ENCODE measurements at places on chromosomes 13 and 19.

GRCh38 chr13:86974995-86975328 lies 696.2 kb upstream of the SLITRK5 start:
- DNase-seq: no peak

DNA sequence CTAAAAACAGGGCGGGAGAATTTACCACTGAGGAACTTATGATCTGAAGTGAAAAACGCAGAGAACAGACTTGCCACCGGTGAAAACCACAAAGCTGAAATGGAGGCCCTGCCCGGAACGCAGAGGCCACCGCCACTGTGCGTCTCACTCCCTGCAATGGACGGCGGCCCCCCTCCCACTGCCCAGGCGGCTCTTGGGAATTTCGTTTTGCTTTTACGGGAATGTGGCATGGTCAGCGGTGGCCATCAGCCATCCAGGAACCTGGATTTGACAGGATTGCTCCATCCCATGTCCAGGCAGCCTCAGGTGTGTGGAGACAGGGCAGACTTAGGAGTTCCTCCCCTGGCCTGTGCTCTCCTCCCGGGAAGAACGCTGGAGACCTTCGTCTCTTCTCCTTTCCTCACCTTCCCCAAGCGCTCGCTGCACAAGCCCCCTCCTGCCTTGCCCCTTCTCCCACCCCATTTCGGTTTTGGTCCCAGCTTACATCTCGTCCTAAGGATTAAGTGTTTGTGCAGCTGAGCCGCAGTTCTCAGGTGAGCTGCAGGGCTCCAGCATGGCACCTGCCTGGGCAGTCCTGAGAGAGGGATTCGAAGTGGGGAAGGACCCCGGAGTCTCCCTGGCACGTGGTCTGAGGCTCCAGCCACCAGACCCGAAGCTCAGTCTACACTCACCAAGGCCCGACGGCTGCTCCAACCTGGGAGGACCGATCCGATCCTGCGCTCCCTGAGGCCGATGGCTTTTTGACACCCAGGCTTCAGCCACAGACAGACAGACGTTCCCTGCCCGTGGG lies 49.9 kb downstream of the MCF2L start:
- no peak for DNase-seq

- DNase-seq: no peak
Observed at GRCh38 chr13:42533336-42533591, 40.7 kb upstream of the TNFSF11 start.

- DNase-seq: no peak
Observed at GRCh38 chr19:4303819-4304537, 420 bp upstream of the FSD1 start.

- no peak for DNase-seq
Observed at GRCh38 chr19:1105008-1105872, 1.4 kb downstream of the GPX4 start.

DNA sequence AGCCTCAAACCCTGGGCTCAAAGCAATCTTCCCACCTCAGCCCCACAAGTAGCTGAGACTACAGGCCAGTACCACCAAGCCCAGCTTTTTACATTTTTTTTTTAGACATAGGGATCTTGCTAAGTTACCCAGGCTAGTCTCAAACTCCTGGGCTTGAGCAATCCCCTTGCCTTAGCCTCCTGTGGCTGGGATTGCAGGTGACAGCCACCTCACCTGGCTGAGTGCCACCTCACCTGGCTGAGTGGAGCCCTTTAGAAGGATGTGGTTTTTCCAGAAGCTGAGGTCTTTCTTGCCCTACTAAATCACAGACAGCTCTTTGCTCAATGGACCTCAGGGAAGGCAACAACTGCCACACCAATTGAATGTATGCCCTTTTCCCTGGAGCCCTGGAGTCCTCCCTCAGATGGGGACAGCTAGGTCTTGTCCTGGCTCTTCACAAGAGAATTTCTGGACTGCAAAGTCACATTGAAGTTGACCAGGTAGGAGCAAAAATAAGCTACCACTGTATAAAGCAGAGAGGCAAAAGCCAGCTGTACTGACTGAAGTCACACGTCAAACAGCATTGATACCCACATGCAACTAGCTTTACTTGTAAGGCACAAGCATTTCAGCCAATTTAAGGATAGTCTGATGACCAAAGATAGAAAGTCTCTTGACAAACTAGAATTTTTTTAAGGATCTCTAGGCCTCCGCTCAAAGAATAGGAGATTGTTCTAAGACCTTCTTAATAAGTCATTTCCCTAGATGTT lies 14.0 kb downstream of the PDX1 start:
- DNase-seq: no peak

DNA sequence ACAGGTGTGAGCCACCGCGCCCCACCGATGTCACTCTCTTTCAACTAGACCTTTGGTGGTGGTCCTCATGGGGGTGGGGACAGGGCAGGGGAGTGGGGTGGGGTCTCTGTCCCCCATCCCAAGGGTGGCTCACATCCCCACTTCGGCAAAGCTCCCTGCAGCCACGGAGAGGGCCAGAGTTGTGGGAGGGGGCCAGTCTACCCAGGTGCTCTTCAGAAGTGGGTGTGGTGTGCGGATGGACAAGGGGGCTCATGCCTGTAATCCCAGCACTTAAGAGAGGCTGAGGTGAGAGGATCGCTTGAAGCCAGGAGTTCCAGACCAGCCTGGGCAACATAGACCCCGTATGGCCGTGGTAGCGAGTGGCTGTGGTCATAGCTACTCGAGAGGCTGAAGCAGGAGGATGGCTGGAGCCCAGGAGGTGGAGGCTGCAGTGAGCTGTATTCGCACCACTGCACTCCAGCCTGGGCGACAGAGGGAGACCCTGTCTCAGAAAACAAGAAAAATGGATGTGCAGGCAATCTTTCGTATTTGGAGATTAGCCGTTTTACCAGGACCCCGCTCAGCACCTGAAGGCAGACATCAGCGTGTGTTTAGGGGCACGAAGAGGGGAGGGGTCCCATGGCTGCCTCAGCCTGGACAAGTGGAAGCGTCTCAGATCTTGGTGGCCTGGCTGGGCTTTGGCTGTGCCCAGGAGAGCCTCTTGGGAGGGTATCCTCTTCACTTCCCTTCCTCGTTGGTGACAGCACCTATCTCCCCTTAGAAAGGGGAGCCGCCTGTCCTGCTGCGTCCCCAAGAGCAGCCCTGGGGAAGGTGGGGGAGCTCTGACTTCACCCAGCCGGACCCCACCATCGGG lies 846 bp downstream of the TGFBR3L start:
- DNase-seq: no peak

DNA sequence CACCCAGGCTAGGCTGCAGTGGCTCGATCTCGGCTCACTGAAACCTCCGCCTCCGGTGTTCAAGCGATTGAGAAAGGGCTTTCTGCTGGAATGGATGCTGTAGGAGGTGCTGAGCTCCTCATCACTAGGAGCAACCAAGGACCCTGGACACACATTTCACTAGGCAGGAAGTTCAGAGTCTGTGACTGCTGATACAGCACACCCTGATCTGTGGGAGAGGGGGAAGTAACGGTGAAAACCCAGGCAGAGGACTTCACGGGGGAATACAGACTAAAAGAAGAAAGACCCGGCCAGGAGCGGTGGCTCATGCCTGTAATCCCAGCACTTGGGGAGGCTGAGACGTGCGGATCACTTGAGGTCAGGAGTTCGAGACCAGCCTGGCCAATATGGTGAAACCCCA lies 11.9 kb upstream of the NOTCH3 start:
- no peak for DNase-seq

- DNase-seq: no peak
Observed at GRCh38 chr19:55319785-55320184, 5.4 kb downstream of the TMEM150B start.

DNA sequence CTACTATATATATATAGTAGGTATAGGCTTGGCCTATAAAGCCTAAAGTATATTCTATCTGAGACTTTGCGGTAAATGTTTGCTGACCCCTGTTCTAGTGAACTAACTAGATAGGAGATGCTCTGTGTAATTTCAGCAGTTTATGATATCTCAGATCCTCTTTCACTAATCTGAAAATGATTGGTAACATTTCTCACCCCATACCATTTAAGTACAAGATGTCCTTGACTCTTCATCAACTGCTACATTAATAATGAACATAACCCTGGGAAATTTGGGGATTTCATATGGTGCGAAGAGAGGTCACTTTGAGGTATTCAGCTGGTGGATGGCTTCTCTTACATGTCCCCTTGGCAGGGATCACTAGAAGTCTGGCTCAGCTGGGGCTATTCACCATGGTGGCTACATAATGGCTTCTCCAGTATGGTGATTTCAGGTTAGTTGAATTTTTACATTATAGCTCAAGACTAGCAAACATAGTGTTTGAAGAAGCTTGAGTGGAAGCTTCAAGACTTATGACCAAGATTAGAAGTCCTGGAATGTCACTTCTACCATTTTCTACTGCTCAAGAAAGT lies 103.6 kb upstream of the MYCBP2 start:
- no peak for DNase-seq

- DNase-seq: no peak
Observed at GRCh38 chr19:54127688-54128440, 9.7 kb upstream of the CNOT3 start.

- no peak for DNase-seq
Observed at GRCh38 chr13:114058051-114058867, 74.2 kb downstream of the RASA3 start.

DNA sequence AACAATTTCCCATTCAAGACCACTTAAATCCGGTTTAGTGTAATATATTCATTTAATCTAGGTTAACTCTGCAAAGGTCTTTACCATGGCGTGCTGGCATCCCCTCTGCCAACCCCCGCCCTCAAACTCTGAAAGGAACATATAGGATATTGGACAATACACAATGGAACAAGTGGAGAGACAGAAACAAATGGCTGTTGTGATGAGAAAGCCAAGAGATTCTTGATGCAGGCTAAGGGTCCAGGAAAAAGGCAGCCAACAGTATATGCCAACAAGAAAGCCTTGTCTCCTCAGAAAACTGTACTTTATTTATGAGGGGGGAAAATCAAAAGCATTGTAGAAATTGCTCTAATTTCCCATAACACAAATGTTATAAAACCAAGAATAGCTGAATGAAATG lies 407.3 kb upstream of the SGCG start:
- no peak for DNase-seq

DNA sequence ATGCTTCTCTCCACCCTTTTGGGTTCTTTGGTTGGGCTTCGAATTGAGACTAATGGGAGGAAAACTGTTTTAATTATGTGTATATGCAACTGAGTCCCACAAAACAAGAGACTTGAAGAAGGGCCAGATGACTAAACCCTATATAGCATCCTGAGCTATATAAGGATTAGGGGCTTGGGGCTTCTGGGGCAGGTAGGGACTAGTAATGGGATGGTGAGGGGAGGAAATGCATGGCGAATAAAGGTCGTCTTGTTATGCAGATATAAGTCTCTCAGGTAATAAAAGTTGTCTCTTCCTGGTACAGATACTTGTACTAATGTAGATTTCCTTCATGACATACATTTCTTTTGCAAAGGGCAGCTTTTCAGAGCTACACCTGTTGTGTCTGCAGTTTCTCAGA lies 2.8 kb upstream of the SLC7A9 start:
- DNase-seq: no peak
